A549 (cell line): ENCODE measurements at places on chromosomes 7 and 10.
A peak's percentile ranks its signal among the peaks of the same experiment; 100 is the strongest.

GRCh38 chr7:46290374-46291049 lies 369.4 kb upstream of the IGFBP3 start:
- no peak for DNase-seq

DNA sequence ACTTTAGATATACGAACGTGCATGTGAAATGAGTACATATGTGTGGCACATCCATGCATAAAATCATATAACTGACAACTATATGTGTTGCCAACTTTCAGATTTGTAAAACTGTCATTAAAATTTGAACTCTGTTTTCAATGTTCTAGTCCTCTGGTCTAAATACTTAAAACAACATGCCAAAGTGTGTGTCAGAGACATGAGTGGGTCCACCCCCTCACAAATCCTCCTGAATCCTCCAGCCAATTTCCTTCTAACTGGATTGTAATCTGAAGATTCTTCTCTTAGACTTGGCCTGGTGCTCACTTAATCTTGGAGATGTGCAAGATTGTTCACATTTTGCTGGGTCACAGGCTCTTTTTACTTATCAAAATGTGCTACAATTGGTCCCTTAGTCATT lies 184.1 kb downstream of the RELN start:
- no peak for DNase-seq

DNA sequence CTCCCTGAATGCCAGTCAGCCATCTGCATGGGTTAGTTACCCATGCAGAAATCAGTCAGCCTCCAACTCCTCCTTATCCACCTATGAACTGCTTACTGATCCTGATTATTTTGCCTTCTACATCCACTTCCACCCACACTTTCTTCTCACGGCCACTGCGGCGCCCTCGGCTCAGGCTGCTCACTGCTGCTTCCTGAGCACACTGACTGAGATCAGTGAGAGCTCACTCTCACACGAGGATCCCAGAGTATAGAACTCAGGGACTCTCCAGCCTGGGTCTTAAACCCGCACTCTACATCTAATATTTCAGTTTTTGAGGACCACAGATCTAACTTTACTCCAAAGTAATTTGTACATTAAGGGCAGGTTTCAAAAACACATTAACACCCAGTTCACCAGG lies 64.4 kb downstream of the GRB10 start:
- no peak for DNase-seq

GRCh38 chr7:111987115-111987826 lies 218.9 kb downstream of the DOCK4 start:
- DNase-seq: no peak

GRCh38 chr7:30272126-30272525 lies 12.3 kb upstream of the ZNRF2 start:
- no peak for DNase-seq

GRCh38 chr10:93695740-93696139 lies 6.7 kb downstream of the FRA10AC1 start:
- DNase-seq: no peak

- DNase-seq: no peak
Observed at GRCh38 chr7:90994601-90995000, 269.6 kb upstream of the FZD1 start.

- no peak for DNase-seq
Observed at GRCh38 chr10:77281719-77282118, 355.9 kb downstream of the KCNMA1 start.

DNA sequence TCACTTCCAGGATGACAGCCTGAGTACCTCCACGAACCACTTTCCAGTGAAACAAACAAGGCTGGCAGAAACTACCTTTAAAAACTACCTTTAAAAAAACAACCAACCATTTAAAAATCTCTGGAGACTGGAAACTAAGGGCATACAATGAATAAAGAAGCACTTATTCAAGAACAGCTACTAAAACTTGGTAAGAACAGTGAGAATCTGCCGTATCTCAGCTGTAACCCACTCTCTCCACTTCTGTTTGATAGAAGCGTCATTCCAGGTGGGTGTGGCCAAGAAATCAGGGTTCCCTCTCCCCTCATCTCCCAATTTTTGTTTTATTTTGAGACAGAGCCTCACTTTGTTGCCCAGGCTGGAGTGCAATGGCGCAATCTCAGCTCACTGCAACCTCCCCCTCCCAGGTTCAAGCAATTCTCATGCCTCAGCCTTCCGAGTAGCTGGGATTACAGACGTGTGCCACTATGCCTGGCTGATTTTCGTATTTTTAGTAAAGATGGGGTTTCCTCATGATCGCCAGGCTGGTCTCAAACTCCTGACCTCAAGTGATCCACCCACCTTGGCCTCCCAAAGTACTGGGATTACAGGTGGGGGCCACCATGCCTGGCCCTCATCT lies 158.8 kb upstream of the CHST15 start:
- DNase-seq: no peak

DNA sequence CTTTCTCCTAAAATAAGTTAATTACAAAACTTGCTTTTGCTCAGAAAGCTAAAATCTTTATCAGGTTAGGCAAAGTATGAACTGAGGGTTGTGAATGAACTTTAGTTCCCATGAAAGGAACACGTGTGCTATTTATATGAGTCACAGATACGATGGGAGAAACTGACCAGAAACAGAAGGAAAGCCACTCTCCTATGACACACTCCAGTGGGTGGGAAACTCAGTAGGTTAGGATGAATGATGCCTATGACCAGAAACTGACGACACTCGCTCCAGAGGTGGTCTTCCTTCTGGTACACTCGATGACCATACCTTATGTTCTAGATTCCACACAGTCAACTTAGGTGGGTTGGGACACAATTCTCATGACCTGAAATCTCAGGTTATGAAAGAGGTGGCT lies 215.7 kb upstream of the INHBA start:
- no peak for DNase-seq

- DNase-seq: peak; percentile 95
Observed at GRCh38 chr10:90920986-90921666, at the start of gene ANKRD1. TSS of gene ANKRD1 (minus strand) at chr10:90921087. CDS start at chr10:90921027, 60 bp downstream.

DNA sequence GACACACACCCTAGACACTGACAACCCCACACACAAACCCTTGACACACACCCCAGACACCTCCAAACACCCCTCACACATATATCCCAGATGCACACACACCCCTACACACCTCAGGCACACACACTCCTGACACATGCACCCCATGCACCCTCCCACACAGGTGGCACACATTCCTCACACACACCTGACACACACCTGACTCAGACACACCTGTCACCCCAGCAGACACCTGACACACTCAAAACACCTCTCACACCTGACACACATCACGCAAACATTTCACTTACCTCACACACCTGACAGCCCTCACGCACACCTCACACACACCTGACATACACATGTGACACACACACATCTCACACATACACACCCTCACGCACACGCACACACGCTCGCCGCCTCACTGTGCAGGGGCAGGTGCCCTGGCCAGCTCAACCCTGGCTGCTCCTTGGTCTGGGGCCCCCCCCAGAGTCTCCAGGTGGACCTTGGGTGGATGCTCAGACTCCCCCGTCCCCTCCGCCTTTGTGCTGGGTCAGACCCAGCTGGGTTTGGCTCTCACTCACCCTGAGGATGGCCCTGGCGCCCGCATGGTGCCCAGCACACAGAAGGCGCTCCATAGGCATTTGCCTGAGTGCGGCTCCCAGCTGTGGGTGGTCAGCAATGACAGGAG lies 3.1 kb upstream of the CALY start:
- DNase-seq: no peak

DNA sequence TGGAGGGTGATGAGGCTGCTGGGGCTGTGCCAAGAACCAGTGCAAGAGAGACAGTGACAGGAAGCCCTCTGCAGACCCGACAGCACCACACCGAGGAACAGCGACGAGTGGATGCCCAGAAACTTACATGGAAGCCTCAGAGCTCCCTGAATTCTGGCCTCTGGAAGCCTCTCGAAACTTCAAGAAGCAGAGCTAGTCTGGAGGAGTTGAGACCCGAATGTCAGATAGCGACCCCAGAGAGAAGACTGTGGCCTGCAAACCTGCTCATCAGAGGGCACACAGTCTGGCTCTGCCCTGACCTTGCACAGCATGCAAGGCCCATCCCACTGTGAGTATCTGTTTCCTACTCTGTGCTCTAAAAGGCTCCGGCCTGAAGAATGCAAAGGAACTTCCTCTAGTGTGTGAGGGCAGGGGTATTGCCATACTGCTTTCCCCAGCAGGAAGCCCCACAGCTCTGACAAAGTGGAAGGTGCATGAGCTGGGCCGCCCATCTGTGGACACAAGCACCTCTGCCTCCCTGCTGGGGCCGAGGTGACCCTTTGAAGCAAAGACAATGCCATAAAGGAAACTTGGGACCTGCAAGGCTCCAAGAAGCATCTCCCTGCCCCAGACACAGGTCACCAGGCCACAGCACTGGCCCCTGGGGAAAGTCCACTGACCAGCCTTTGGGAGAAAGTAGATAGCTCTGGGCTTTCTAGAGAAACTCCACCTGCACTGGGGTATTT lies 10.5 kb upstream of the C10orf71 start:
- DNase-seq: no peak

GRCh38 chr7:157272351-157273207 lies 64.2 kb upstream of the DNAJB6 start:
- DNase-seq: no peak

- no peak for DNase-seq
Observed at GRCh38 chr7:7843972-7844371, 124.6 kb upstream of the GLCCI1 start.

DNA sequence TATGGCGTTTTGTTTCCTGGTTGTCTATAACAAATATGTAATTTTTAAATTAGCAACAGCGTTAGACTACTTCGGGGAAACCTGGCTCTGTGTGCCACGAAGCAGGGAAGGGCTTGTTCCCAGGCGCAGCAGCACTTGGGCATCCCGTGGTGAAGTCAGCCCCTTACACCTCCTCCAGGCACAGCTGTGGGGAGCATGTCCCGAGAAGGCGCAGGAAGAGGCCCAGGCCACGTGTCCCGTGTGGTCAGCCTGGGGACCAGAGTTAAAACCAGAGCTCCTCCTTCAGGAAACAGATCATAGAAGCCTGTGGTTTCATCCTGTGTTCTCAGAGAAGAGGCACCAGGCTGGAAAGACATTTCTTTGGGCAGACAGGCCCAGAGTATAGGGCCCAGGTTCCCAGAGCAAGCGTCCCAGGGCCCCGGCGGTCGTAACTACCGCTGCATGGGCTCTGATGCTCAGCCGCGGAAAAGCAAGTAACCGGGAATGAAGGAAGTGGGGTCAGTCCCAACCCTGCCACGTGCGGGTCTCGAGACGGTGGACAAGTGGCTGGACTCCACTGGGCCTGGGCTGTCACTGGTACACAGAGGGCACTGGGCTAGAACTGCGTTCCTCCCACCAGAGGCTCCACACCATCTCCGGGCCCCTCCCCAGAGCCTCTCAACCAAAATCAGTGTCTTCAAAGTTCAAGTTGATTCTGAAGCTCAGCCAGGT lies 7.1 kb downstream of the NUDT1 start:
- DNase-seq: peak; percentile 66

GRCh38 chr10:124596116-124596785 lies 134.6 kb downstream of the LHPP start:
- no peak for DNase-seq

DNA sequence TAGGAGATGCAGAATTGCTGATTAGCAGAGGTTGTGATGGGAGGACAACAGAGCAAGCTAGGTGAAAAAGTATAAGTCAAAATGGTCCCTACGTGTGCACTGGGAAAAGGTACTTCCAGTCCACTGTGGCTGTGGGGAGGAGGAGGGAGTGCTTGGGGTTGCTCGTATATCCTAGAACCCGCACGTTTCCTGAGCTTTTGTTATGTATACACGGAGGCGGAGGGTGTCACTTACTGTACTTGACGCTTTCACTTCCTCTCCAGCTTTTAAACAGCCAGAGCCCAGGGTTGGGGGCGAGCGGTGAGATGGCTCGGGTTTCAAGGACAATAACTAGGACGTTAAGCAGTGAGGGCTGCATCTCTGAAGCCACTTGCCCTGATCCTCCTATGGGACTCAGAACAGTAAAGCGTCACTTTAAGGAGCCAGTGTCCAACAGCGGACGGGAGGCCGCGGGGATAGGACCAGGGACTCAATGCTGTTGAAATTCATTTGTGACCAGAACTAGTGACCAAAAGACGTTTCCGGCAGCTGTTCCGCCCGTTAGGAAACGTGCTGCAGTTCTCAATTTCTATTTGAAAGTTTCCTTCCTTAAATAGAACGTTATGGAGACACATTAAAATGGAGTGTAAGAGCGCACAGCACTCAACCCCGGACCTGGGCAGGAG lies 985 bp upstream of the ETV1 start:
- peak; percentile 23 for DNase-seq

GRCh38 chr7:49707891-49708290 lies 65.5 kb upstream of the VWC2 start:
- DNase-seq: no peak

DNA sequence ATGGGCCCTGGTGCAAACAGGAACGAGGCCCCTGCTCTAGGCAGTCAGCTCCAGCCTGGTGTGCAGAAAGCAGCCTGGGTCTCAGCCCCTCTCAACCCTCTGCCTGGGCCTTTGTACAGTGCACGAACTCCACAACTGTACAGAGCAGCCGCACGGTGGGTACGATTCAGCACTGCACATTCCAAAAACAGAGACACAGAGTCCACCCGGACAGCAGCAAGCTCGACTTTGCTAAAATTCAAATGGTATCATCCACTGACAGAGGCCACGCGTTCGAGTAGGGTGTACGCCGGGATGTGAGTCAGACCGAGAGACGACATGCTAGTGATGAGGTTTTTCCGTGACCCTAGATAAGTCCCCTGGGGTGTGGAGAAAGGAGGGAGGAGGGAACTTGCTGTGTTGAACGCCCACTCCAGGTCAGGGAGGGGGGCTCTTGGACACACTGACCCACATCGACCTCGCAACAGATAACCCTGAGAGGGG lies 65.6 kb upstream of the PDGFA start:
- no peak for DNase-seq

DNA sequence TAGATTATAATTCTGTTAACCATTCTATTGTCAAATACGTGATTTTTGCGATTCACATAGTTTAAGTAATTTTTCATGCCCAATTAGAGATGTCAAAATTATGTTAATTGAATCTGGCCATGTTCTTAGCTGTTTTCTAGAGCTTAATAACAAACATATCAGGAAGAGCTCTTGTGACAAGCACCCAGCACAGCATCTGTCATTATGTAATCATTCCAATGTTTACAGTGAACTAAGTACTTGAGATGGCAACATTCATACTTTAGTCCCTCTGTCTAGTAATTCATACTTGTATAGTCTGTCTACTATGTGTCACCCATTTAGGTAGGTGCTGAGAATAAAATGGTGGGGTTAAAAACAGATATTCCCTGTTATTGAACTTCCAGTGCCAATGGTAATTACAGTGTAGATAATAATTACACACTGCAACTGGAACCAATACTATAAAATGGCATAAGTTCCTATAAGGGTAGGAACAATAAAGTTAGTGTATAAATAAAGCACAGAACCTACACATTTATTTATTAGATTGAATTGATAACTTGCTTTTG lies 55.2 kb downstream of the ZEB1 start:
- peak; percentile 10 for DNase-seq

GRCh38 chr10:132847856-132848255 lies 61.9 kb upstream of the NKX6-2 start:
- DNase-seq: no peak

- no peak for DNase-seq
Observed at GRCh38 chr7:30791114-30791513, 19.9 kb downstream of the MINDY4 start.

- no peak for DNase-seq
Observed at GRCh38 chr7:4470246-4470645, 211.8 kb upstream of the FOXK1 start.
